ENCODE measurements at places on chromosomes 1 and 21.

GRCh38 chr1:206833106-206833680, 32.2 kb upstream of the IL20 start:
- no peak for DNase-seq

GRCh38 chr1:59485949-59486348, 189.1 kb downstream of the FGGY start:
- DNase-seq = peak; percentile 58

- DNase-seq = no peak
Observed at GRCh38 chr1:193066606-193067005, 7.2 kb downstream of the RO60 start.

- DNase-seq = no peak
Observed at GRCh38 chr1:232524056-232524455, 105.9 kb downstream of the SIPA1L2 start.

- no peak for DNase-seq
Observed at GRCh38 chr21:20343186-20343585, 655.0 kb upstream of the NCAM2 start.

DNA sequence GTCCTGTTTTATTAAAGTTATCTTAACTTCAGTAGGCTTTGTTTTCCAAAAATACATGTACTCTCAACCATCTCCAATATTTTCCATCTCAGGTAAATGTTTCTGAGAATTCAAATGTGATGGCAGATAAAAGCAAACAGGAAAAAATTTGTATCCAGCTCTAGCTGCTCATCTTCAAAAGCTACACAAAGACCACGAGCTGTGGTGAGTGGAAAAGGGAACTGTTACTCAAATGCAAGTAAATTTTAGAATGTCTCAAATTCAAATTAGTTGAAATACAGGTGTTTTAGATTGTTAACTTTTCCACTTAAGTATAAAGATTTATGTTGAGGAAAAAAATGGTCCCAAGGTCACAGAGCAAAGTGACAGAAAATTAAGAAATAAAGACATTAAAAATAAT, 216.0 kb downstream of the SLC45A1 start:
- no peak for DNase-seq

DNA sequence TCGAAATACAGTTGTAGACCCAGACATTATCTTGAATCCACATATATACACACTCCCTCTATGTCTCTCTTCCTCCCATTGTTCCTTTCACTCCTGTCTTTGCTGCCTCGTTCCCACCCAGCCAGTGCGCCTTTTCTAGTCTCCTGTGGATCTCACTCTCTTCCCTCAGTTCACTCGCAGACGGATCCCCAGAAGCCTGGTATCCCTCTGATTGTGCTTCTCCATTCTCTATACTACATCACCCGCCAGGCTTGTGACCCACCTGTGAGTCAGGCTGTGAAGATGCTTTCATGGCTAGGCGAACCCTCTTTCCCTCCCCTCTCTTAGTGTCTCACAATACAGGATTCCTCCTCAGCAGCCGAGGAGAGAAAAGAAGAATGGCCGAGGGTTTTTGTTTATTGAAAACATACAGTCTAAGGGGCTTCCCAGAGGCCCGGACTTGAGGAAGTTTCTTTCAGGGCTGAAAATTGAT, 1.5 kb downstream of the HCN3 start:
- no peak for DNase-seq

DNA sequence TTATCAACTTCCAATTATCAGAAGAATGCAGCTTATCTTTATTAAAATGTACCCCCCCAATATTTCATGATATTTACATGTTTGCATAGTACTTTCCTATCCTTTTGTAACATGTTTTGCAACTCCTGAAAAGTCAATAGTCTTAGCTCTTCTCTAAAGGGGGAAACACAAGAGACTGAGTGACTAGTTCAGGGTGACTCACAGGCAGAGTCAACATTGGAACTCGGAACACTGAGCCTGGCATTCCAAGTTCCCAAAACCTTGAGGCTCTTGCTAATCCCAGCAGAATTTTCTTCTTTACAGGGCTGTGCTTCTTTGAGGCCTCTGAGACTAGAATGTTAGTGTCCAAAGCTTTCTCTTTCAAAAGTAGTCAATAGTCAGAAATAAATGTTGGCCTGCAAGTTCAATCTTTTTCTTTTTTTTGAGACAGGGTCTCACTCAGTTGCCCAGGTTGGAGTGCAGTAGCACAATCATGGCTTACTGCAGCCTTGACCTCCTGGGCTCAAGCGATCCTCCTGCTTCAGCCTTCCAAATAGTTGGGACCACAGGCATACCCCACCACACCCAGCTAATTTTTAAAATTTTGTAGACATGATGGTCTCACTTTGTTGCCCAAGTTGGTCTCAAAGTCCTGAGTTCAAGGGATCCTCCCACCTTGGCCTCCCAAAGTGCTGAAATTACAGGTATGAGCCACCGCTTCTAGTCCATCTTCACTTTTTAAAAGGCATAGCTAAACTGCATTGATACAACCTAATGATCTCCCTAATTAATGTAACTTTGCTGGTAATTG, 37.5 kb downstream of the ZNF281 start:
- DNase-seq = no peak

GRCh38 chr21:39050841-39051587, 132.2 kb downstream of the PSMG1 start:
- no peak for DNase-seq

GRCh38 chr1:117116090-117116783, 5.3 kb downstream of the TRIM45 start:
- no peak for DNase-seq

- DNase-seq = no peak
Observed at GRCh38 chr1:226908419-226908818, 31.7 kb upstream of the COQ8A start.

- no peak for DNase-seq
Observed at GRCh38 chr1:3465935-3466321, 11.5 kb downstream of the ARHGEF16 start.

- peak; percentile 92 for DNase-seq
Observed at GRCh38 chr1:211703812-211704537, 28.6 kb upstream of the NEK2 start.

GRCh38 chr1:187415065-187415464, 586.3 kb downstream of the PLA2G4A start:
- no peak for DNase-seq

DNA sequence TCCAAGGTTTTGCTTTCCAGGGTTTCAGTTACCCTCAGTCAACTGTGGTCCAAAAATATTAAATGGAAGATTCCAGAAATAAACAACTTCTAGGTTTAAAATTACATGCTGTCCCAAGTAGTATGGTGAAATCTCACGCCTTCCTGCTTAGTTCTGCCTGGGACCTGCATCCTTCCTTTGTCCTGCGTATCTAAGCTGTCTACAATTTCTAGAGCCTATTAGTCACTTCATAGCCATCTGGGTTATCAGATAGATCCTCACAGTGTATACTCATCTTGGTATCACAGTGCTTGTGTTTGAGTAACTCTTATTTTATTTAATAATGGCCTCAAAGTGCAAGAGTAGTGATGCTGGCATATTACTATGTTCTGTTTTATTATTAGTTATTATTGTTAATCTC, 157.7 kb downstream of the ROR1 start:
- no peak for DNase-seq

GRCh38 chr1:15158506-15159165, 5.1 kb downstream of the TMEM51 start:
- no peak for DNase-seq

GRCh38 chr1:16348414-16349182, 3.7 kb downstream of the FBXO42 start:
- no peak for DNase-seq

DNA sequence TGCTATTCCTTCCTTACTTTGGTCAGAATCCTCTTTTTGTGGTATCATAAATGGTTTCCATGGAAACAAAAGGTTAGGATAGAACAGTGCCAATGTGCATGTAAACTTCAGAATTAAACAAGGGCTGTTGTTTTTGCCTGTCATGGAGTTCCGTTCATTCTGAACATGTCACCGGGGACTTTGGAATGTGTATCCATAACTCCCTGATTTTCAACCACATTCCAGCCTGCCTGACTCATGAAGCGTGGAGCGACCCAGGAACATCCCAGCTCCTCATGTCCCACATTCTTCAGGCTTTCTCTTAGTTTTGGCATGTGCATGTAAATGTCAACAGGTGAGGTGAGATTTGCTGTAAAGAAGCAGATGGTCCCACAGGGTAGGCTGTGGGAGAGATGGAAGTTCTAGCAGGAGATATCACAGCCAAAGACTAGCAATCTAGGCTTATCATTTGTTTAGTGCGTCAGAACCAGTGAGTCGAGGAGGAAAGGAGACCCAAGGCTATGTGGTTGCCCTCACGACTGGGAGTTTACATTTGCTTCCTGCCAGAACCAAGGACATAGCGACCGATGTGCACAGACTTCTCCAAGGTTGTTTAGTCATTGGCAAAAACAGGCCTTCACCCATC, 23.0 kb upstream of the DNAJC11 start:
- DNase-seq = no peak

GRCh38 chr1:212162635-212163034, 122.6 kb upstream of the PPP2R5A start:
- DNase-seq = peak; percentile 12
